ENCODE measurements at places on chromosomes 2 and 18.

- no peak for DNase-seq
These were observed 100.8 kb downstream of the COLEC12 start for GRCh38 chr18:399631-400135.

- DNase-seq = no peak
These were observed 30.6 kb downstream of the CFAP221 start for GRCh38 chr2:119574864-119575263.

- no peak for DNase-seq
These were observed 41.3 kb downstream of the PDCL3 start for GRCh38 chr2:100603948-100604633.

DNA sequence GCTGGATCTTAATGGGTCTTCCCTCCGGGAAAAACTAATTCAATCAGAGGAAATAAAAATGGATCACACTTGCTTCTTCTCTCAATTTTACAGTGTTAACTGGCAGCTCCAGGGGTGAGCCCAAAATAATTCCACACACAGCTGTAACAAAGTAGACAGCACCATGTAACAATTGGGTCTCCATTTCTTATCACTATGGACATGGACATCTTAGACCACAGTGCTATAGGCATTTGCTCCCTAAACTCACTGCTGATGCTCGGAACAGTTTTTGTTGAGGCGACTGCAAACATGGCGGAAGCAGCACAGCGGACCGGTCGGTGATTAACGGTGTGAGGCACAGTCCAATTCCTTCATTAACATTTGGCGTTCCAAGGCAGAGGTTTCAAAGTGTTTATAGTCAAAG, 144.7 kb upstream of the NCK2 start:
- DNase-seq = no peak

DNA sequence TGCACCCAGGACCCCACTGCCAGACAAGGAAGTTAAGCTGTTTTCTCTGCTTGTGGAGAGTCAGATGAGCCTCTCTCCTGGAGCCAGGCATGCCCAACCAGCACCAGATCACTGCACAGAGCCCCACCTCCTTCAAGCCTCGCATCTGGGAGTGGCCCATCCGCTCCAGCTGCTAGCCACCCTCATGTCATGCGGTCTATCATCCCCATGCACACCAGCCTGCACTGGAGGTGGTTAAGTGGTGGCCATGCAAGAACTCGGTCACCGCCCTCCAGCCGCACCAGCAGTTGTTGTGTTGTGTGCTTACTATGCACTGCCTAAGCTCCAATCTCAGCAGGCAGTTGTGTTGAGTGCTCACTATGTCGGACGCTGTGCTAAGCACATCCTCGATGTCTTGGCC, 177.9 kb upstream of the SLC14A2 start:
- no peak for DNase-seq

DNA sequence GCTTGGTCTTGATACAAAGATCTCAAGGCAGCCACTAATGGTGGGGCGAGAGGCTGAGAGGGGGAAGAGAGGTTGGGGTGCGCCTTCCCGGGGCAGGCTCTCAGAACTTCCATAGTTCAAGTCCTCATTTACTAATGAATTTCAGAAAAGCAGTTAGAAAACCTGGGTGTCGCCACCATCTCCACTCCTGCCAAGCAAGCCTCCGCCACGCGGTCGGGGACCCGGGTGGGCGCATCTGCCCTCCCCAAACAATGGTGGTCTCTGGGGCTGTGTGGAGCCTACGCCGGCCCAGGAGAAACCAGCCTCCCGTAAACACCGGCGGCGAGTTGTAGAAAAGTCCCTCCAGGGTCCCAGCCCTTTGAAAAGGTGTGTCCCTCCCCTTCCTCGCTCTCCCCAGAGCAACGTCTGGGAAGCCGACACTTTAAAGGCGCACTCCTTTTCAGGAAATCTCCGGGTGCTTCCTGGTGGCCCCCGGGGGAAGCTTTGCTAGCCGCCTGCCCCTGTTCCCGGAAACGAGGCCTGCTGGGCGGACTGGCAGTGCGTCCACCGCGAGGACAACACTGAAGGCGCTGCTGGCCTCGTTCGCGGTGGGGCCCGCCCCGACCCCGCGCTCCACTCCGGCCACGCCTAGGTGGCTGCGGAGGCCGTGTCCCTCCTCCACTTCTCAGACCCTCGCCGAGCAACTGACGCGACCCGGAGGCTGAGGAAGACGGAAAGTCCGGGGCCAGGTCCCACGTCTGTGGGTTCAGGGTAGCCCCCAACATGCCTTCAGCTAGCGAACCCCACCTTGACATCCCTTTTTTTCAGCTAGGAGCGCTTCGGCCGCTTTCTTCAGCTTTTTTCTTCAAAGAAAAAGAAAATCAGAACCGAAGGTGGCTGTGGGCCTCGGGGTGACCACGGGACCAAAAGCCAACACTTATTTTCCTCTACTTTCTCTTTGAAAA, 16.8 kb downstream of the EVX2 start:
- DNase-seq = no peak

- no peak for DNase-seq
These were observed 20.4 kb upstream of the ATOH8 start for GRCh38 chr2:85733121-85733960.

- DNase-seq = no peak
These were observed 185.5 kb downstream of the SEPTIN10 start for GRCh38 chr2:109428281-109428680.

- DNase-seq = no peak
These were observed 19.0 kb upstream of the PTMA start for GRCh38 chr2:231689124-231689893.

DNA sequence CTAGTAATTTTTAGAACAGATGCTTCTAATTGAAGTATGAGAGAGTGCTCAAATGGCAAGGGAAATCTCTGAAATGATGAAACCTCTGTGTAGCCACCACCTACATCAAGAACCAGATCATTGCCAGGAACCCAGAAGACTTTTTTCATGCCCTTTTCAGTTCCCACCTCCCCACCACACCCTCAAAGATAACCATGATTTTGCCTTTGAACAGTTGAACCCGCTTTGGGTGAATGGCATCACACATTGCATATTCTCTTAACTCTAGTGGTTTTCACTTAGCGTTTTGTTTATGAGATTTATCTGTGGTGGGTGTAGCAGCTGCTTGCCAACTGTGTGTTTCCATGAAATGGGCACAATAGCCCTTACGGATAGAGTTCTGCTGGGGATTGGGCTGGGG, 142.9 kb upstream of the HDAC4 start:
- no peak for DNase-seq

GRCh38 chr18:23626451-23627279, 36.0 kb downstream of the ANKRD29 start:
- no peak for DNase-seq

- DNase-seq = peak; percentile 75
These were observed 776 bp downstream of the EMILIN2 start for GRCh38 chr18:2847317-2848246.

- no peak for DNase-seq
These were observed 40.2 kb downstream of the ATOH8 start for GRCh38 chr2:85794038-85794441.

GRCh38 chr2:200506679-200507078, 3.2 kb downstream of the KCTD18 start:
- no peak for DNase-seq

GRCh38 chr18:31500051-31500688, 2.2 kb downstream of the DSG2 start:
- no peak for DNase-seq

DNA sequence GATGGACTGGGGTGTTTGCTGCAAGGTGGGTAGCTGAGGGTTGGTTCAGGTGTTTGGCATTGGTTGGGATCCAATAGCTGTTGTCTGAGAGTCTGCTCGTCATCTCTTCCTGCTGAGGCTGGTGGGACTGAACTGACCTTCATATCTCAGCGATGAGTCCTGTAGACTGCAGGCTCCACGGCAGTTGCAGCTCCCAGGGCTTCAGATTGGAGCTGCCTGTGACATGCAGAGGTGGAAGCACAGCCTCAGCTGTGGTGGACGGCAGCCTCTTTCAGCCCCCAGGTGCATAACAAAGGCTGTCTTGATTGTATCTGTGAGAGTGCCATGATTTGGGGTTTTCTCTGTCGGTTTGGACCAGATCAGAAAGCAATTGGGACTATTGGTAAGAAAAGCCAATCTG, 3.9 kb upstream of the IL1R2 start:
- no peak for DNase-seq

GRCh38 chr2:139031722-139032121, 251.5 kb upstream of the NXPH2 start:
- no peak for DNase-seq

DNA sequence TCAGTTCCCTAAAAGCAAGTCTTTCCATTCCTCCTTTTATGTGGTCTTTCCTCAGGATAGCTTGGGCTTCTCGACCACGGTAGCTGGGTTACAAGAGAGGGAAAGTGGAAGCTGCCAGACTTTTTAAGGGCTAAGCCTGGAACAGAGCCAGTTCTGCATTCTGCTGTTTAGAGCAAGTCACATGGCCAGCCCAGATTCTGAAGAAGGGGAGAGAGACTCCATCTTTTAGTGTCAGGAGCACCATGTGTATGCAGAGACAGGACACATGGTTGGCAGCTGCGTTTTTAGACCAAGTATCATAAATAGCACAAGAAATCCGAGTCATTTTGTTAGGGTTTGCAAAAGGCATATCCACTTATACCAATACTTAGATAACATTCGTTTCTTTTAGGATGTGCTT, 4.7 kb downstream of the HMSD start:
- DNase-seq = no peak

- no peak for DNase-seq
These were observed 2.3 kb downstream of the LHCGR start for GRCh38 chr2:48753228-48753627.

DNA sequence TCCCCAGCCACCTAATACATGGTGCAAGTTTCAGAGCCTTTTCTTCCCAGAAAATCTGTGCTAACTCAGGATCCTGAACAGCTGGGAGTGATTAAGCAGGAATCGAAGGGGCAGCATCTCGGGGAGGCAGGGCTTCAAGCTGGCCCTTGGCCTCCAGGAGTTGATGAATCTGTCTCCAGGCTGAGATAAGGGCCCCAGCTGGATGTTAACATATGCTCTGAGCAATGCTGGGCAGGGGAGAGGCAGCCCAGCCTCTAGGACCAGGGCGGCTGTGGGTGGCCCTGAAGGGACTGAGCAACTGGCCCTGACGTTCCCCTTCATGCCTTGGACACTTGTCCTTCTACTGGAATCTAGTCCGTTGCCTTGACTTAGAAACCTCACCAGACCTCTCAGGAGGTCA, 84.1 kb upstream of the EPC2 start:
- no peak for DNase-seq

- no peak for DNase-seq
These were observed 11.4 kb upstream of the DTNB start for GRCh38 chr2:25684577-25685473.

GRCh38 chr2:173058097-173058496, 17.5 kb upstream of the MAP3K20 start:
- DNase-seq = no peak

DNA sequence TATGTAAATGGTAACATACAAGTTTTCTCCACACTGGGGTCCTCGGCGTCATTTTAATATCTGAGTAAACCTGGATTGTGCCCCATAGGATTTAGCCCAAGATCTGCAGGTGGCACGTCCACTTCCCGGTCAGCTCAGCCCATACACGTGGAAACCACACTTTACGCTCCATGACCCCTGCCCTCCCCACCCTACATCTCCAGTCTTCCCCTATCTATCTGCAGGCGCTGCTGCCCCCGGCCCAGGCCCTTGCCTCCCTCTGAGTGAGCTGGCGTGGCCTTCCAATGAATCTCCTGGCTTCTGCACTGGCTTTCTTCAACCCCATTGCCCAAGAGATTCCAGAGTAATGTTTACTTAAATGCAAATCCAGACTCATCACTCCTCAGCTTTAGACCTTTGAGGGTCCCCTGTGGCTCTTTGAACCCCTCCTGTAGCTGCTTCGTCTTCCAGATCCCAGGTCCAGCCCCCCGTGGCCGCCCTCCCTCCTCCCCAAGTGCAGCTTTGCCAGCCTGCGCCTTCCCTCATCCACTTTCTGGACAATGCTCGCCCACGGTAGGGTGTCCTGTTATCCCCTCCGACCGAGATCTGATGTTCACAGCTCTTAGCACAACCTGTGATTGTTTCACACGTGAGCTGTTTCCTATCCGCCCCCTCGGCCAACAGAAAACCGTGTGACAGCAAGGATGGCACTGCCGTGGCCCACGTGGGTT, 421.4 kb upstream of the SALL3 start:
- DNase-seq = peak; percentile 9

DNA sequence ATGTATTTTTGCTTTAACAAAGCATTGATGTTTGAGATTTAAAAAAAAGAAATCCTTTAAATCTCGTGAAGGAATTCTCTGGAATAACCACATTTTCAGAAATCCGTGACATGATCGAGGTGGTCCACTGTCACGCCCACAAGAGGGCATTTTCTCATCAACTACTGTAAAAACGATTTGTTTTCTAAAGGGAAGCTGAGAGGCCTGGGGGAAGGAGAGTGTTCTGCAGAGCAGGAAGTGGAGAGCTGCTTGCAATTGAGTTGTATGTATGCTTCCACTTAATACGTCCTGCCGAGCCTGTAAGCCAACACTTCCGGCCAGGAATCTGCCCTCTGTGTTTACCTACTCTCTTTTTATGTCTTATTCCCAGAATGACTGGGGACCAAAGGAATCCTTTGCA, 19.4 kb downstream of the KLHL29 start:
- DNase-seq = no peak

GRCh38 chr2:179440642-179441251, 176.1 kb upstream of the SESTD1 start:
- DNase-seq = no peak

GRCh38 chr2:109399066-109399465, 214.7 kb downstream of the SEPTIN10 start:
- DNase-seq = no peak

DNA sequence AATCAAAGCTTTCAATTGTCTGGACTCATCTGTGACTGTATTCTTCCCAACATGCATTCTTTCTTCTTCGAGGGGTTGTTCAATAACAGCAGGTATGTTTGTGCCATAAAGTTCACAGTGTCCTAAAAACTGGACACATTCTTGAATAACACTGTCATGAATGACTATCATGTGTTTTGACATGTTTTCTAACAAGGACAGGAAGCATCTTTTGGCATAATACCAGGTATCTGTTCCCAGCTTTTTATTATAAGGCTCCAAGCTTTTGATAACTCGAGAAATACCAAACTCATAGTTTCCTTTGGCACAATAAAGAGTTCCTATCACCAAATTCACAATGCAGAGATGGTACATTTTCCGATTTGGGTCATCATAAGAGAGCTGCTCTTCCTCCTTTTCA, 224.2 kb downstream of the AGPS start:
- no peak for DNase-seq

- no peak for DNase-seq
These were observed 15.2 kb upstream of the CHRNA1 start for GRCh38 chr2:174779361-174779928.

Data from activated CD8-positive, alpha-beta memory T cell treated with anti-CD3 and anti-CD28 coated beads for 24 hours (primary cell).